Fibroblast of villous mesenchyme (primary cell): ENCODE measurements at places on chromosomes 6 and 20. TPM values are rescaled to one million over a fixed set of nuclear protein-coding genes. Genes with fewer than 3 reads are reported as not detected.

- DNase-seq: no peak
Observed at GRCh38 chr20:58839991-58840747, 10.5 kb downstream of the GNAS-AS1 start.

Gene LAMA2
- total RNA-seq: 40.2 and 49.6 TPM in 2 replicates

GRCh38 chr20:31560094-31560745 is 44.9 kb upstream of the ID1 start:
- peak; percentile 91 for DNase-seq

GRCh38 chr20:35003211-35004031 is 47.8 kb downstream of the MYH7B start:
- no peak for DNase-seq

Gene CDH22
- total RNA-seq: not detected in 2 replicates

Gene FUT9
- not detected in 2 replicates for total RNA-seq

Gene SIRPD
- under 0.01 TPM in 1 of 2 replicates, not detected in the other for total RNA-seq

Gene SLC18B1
- 4.8 and 11.2 TPM in 2 replicates for total RNA-seq
